ENCODE measurements at places on chromosomes 1 and 21. TPM values are rescaled to one million over a fixed set of nuclear protein-coding genes. Genes with fewer than 3 reads are reported as not detected.

Gene TMEM51
- total RNA-seq: 13.4 TPM

Gene OR2T35
- not detected for total RNA-seq

Gene ANKRD45
- total RNA-seq: 0.13 TPM

Gene SHISA4
- total RNA-seq: 6.2 TPM

Gene CRYBG2
- 0.25 TPM for total RNA-seq

DNA sequence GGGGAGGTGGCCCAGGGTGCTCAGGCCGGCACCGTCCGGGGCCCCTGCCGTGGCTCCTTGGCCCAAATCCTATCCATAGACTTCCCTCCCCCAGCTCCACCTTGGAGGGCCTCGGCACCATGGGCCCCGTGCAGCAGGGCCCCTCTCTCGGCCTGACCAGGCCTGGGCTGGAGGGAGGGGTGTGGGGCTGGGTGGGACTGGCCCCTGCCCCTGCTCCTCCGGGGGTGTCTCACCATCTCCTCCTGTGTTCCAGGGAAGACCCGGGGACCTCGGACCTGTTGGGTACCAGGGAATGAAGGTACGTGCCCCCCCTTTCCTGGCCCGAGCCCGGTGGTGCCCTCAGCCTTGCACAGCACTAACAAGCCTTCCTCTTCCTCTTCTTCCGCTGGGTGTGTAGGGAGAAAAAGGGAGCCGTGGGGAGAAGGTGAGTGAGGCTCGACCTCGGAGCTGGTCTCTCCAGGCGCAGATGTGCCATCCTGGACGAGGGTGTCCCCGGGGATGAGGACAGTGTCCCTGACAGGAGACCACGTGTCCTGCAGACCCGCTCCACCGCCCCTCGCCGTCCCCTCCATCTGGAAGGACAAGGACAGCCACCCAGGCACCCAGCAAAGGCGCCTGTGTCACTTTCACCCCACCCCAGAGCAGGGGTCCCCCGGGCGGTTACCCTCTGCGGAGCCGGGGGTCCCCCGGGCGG is 7.9 kb downstream of the COL6A1 start:
- DNase-seq: no peak

DNA sequence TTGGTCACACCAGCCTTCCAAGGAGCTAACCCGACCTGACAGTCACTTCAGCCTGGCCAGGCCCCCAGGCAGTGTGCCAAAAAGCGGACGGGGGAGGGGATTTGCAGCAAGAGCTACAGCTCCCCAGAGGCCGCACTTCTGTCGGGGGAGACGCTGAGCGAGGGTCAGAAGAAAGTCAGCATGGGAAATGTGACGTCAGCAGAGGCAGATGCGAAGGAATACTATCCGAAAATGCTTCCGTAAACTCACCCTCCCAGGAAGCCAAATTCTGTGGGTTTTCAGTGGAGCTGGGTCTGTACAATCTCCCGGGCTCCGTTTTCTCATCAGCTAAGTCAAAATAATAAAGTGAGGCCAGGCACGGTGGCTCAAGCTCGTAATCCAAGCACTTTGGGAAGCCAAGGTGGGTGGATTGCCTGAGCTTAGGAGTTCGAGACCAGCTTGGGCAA is 28.5 kb upstream of the ECE1 start:
- no peak for DNase-seq

DNA sequence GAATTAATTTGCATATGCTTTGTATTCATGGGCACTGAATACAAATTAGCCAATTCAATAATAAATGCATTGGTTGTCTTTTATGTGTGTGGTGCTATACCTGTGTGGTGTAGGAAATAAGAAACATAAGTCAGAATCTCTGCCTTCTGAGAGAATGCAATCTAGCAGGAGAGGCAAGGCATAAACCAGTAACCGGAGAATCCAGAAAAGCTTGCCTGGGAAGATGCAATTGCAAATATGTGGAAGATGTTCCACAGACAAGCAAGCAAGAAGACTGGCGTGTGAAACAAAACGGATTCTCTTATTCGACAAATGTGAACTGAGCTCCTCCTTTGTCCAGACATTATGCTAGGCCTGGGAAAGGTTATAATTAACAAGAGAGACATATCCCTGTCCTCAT is 134.3 kb downstream of the NR5A2 start:
- DNase-seq: no peak

DNA sequence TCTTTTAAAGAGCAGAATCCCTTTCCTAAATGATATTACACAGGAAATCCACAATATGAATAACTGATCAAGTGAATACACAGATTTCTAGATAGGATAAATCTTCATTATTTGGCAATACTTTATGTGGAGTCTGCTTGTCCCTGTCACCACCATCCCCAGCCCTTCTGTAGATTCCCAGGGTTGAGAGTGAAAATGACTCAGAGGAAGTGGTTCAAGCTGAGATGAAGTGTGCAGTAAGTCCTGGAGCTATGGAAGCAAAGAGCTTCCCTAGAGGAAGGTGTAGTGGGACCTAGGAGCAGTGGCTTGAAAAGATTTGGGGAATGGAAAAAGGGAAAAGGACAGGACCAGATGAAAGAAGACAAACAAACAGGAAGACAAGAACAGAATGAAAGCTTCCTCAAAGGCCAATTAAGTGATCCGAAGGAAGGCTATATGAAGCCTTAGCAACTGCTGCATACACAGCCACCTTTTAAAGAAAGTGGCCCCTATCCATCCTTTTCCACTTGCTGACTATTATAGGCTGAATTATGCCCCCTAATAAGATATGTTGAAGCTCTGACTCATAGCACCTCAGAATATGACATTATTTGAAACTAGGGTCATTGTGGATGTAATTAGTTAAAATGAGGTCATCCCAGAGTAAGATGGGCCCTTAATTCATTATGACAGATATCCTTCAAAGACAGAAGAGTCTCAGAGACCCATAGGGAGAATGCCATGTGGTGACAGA is 96.5 kb upstream of the CAMK1G start:
- DNase-seq: no peak

DNA sequence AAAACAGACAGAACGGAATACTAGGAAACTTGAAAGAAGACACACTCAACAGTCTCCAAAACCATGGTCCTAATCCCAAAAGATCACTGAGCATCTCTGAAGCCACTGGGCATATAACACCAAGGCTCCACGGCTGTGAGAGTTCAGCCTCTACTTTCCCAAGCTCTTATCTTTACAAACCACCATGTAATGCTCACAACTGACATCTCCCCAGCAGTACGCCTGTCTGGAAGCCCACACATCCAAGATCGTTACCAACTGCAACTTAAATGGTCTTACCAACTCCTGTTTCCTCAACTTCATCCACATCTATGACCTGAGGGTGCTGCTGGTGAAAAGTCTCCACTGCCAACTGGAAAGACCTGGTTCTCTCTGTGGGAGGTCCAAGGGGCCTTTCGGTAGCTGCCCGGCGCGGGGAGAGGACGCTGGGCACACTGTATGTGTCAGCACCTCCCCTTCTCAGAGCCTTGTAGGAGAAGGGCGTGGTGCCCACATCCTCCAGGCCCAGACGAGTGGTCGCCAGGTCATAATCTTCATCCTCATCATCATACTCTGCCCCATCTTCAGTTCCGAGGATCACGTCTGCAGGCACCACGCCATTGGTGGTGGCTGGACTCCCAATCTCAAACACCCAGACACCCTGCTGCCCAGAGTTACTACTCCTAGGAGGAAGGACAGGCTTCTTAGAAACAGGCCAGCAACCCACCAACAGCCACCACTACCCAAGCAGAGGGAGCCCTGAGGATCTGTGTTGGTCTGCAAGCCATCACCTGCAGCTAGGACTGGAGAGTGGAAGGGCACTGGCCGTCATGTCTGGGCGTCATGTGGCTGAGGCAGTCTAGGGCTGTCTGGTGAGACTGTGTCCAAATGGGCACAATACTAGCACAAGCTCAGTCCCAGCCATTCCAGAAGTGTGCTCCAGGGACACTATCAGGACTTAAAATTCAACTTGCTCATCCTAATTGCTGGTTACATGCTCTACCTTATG is 23.0 kb downstream of the NID1 start:
- no peak for DNase-seq

DNA sequence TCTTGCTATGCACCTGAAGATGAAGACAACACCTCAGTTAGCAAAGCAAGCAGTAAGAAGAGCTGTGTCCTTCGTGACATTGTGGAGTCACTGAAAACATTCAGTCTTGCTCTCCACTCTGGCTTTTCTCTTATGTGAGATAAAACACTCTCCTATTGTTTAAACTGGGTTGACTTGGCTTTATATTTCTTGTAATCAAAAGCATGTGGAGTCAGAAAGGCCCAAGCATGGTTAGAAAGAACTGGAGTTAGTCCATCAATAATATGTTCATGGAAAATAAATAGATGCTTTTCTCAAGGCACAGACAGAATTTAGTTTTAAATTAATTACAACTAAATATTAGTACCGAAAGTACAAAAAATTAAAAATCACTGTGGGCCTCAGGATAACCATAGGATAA is 61.7 kb downstream of the UBE2U start:
- no peak for DNase-seq

- DNase-seq: peak; percentile 47
These were observed 232.9 kb upstream of the SGIP1 start for GRCh38 chr1:66300972-66301451.

- DNase-seq: no peak
These were observed 148.3 kb downstream of the KCNJ6 start for GRCh38 chr21:37767984-37768383.

DNA sequence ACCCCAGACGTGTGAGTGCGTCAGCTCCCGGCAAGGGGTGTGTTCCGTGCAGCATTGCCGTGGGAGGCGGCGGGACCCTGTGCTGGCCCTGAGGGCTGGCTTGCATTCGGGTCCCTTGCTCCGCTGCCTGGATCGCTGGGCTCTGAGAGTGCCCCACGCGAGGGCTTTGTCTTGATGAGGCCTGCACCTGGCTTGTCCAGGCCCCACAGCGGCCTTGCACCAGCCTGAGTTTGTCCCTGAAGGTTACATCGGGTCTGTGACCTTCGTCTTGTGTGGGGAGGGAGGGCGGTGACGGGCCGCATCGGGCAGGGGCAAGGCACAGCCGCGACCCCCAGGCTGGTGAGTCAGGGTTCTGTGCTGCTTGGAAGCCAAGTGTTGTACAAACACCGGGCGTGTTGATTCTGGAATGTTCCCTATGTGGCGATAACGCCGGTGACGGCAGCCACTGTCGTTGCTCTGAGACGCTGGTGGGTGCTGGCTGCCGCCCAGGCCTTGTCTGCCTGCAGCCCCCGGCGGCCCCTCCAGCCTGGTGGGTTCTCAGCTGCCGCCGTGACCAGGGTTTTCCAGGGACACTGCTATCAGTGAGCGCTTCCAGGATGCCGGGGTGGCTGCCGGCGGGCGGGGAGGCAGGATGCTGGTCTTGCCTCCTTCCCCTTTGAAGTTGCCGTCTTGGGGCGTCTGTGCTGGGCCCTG is 42.9 kb downstream of the SLX9 start:
- peak; percentile 74 for DNase-seq

DNA sequence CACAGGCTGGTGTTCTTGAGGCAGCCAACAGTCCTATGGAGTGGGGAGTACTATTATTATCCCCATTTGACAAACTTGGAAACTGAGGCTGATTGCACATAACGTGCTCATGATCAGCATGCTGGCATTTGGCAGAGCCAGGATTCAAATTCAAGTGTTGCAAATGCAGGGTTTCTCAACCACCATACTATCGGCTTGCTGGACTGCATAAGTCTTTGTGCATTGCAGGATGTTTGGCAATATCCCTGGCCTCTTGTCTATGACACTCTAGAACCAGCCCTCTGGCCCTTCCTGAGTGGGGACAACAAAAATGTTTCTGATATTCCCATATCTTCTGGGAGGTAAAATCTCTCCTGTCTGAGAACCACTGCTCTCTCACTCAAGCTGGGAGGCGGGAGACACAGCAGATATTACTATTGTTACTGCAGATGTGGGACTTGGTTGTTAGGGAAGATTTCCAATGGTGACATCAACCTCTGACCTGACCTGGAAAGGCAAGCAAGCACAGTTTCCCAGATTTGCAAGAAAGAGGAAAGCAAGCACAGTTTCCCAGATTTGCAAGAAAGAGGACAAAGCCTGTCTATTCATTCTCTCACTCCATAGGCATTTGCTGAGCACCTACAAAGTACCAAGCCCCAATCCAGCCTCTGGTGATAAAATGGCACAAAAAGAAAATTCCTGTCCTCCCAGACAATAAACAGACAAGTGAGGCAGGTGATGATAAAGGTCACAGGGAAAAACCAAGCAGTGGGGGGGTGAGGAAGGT is 1.0 kb upstream of the AADACL3 start:
- no peak for DNase-seq

DNA sequence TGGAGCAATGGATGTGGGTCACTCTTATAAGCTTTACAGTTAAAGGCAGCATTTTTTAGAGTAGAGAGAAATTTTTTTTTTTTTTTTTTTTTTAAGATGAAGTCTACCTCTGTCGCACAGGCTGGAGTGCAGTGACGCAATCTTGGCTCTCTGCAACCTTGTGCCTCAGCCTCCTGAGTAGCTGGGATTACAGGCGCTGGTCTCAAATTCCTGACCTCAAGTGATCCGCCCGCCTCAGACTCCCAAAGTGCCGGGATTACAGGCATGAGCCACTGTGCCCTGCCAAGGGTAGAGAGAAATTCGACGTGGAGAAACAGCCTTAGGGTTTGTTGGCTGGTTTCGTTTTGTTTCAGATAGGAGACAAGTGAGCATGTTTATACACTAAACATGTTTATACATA is 594.2 kb upstream of the ADAMTS5 start:
- DNase-seq: no peak

DNA sequence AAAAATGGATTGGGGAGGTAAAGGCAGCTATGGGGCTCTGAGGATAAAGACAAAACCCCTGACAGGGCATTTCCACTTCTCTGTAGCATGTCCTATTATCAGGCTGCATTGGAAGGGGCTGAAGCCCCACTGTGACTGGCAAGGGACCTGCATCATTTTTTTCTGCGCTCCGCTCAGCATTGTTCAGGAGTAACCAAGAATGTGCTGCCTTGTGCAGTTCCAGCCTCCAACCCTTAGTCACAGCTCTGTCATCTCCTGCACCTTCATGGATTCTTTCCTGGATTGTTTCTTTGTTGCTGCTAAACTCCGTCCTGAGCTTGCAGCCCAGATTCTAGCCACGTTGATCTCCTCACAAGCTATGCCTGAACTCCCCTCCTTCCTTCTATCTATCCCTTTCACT is 37.4 kb downstream of the SERTAD4 start:
- DNase-seq: no peak

GRCh38 chr1:200096774-200097173 is 69.3 kb downstream of the NR5A2 start:
- DNase-seq: no peak

- DNase-seq: no peak
These were observed 362.4 kb upstream of the KAZN start for GRCh38 chr1:14236097-14236496.

DNA sequence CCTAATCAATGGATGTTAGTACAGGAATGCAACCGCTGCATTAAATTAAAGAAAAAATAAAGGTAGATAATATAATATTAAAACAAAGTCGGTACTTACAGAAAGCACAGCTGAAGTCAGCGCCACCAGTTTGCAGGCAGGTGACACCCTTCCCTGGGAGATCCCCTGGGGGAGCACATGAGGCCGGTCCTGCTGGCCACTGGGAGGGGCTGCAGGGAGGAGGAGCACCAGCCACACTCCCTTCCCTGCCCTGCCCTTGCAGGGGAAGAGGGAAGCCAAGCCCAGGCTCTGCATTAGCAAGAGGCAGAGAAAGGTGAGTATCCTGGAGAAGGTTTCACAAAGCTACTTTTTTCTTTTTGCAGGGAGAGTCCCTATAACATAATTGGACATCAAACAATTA is 507.0 kb downstream of the AJAP1 start:
- no peak for DNase-seq

Data from dermis microvascular lymphatic vessel endothelial cell (primary cell).